Stimulated activated CD8-positive, alpha-beta memory T cell treated with anti-CD3 and anti-CD28 coated beads, Interleukin-7, amount 100 ng/mL, for 1 hour (primary cell): ENCODE measurements at places on chromosomes 2 and 18.

DNA sequence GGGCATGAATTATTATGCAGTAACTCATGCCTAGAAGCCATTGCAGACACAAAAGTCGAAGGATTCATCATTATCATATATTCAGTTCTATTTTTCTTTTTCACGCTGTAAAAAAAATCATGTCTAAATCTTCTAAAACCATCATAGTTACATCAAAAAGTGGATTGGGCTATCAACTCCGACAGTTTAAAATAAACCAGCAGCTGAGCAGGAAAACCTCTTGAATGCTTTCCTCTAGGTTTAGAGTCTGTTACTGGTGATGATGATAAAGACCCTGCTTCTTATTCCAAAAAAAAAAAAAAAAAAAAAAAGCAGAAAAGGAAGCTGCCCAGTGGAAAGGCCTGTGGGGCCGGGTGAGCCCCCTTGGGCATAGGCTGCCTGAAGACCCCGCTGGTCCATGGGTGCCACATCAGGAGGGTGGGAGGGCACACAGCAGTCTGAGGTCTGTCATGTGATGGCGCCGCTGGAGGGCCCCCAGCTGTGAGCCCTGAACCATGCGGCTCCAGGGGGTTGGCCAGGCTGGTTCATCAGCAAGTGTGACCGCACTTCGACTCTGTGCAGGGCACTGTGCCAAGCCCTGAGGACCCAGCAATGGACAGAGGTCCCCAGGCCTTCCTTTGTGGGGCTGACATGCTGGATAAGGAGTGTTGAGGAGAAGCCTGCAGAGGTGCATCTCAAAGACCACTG lies 199.6 kb downstream of the EIPR1 start:
- DNase-seq: no peak

GRCh38 chr2:28267282-28267681 lies 125.4 kb upstream of the FOSL2 start:
- no peak for DNase-seq

- no peak for DNase-seq
These were observed 782.3 kb downstream of the LRP1B start for GRCh38 chr2:141348481-141348880.

DNA sequence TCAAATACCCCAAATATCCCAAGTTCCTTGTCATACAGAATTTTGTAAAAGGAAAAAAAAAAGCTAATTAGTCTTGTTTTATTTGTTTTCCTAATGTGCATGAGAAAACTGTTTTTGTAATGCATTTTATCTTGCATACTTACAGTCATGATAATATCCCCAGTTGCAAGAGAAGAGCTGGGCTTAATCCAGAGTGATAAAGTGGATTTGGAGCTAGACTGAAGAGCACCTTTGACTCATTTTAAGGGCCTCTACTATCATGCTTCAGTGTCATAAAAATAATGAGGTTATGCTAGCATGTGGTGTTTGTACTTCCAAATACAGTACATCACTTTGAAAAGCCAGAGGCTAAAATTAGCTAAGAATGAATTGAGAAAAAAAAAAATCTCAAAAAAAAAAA lies 26.4 kb downstream of the ARHGAP15 start:
- no peak for DNase-seq

DNA sequence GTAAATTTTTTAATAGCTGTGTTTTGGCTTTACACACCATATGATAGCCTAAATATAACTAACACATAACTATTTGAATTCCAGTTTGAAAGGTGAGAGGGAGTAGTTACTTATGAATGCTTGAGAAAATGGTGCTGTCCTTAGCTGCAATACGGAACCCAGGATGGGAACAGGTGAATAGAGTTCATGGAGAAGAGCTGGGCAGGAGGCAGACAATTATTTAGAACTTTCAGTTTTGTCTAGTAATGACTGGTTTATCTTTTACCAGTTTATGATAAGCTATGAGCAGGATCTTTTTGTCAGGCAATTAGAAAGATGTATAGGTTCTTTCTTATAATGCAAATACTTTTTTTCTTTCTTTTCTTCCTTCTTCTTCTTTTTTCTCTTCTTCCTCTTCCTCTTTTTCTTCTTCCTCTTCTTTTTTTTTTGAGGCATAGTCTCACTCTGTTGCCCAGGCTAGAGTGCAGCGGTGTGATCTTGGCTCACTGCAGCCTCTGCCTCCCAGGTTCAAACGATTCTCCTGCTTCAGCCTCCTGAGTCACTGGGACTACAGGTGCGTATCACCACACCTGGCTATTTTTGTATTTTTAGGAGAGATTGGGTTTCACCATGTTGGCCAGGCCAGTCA lies 25.9 kb downstream of the UBR3 start:
- no peak for DNase-seq

DNA sequence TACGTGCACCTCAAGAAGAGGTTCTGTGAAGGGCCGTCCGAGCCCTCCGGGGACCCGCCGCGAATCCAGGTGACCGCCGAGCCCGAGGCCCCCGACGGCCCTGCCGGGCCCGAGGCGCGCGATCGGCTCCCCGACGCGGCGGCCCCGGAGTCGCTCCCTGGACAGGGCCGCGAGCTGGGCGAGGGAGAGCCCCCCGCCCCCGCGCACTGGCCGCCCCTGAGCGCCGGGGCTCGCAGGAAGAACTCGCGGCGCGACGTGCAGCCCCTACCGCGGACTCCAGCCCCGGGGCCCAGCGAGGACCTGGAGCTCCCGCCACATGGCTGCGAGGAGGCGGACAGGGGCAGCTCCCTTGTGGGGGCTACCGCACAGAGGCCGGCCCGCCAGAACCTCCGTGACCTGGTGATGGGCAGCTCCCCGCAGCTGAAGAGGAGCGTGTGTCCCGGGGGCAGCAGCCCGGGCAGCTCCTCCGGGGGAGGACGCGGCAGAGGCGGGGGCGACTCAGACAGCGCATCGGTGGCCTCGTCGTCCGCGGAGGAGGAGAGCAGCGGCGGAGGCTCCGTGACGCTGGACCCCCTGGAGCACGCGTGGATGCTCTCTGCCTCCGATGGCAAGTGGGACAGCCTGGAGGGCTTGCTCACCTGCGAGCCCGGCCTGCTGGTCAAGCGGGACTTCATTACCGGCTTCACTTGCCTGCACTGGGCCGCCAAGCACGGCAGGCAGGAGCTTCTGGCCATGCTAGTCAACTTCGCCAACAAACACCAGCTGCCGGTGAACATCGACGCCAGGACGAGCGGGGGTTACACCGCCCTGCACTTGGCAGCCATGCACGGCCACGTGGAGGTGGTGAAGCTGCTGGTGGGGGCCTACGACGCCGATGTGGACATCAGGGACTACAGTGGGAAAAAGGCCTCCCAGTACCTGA lies 812 bp downstream of the SOWAHC start:
- DNase-seq: no peak

- DNase-seq: no peak
These were observed 1277.8 kb upstream of the ZEB2 start for GRCh38 chr2:145797692-145798091.

GRCh38 chr2:214192711-214193110 lies 218.1 kb upstream of the VWC2L start:
- DNase-seq: no peak

GRCh38 chr2:20035955-20036666 lies 15.3 kb downstream of the LAPTM4A start:
- no peak for DNase-seq

- DNase-seq: no peak
These were observed 13.5 kb upstream of the PRLH start for GRCh38 chr2:237552908-237553307.

DNA sequence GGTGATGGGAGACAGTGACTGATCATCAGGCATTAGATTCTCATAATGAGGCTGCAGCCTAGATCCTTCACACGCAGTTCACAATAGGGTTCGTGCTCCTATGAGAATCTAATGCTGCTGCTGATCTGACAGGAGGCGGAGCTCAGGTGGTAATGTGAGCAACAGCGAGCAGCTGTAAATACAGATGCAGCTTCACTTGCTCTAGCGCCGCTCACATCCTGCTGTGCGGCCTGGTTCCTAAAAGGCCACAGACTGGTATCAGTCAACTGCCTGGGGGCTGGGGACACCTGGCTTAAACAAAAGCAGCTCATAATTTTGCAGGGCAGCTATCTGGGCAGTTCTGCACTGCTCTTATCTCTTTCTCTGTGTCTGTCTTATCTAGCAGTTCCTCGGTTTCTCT lies 20.4 kb upstream of the CD226 start:
- no peak for DNase-seq

DNA sequence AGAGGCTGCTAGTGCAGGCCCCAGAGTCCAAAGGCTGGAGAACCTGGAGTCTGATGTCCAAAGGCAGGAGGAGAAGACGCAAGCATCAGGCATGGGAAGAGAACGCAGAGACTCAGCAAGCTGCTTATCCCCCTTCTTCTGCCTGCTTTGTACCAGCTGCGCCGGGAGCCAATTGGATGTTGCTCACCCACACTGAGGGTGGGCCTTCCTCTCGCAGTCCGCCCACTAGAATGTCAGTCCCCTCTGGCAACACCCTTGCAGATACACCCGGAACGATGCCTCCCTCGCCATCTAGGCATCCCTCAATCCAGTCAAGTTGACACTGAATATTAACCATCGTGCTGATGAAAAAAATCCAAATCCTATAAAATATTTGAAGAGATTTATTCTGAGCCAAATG lies 141.6 kb downstream of the TWIST2 start:
- no peak for DNase-seq

DNA sequence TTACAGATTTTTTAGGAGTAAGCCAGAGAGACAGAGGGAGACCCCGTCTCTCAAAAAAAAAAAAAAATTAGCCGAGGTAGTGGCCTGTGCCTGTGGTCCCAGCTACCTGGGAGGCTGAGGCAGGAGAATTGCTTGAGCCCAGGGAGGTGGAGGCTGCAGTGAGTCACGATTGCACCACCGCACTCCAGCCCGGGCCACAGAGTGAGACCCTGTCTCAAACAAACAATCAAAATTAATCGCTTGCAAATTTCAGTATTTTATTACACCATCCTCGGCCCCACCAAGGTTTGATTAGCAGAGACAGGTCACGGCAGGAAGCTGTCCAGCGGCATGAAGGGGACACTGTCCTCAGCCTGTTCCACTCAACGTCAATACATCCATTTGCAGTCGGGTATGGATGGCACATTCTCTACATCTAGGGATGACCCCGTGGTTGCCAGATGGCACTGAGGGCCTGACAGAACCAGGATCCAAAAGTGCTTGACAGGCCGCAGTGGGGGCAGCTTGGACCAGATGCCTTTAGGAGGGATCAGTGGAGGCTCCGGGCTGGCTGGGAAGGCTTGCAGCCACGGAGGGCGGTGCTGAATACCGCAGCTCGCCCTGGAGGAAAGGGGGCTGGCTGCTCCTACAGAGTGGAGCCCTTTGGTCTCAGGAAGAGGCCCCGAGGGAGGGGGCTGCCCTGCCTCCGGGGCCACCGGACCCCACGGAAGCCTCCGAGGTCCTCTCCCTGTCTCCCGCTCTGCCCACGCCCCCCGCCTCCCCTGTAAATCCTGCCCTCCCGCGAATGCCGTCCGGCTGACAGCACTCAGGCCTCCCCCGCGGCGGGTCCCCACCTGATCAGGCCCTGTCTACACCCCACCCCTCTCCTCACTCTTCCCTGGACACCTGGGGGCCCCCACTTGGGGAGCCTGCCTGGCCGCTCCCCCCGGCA lies 13.1 kb downstream of the ASPRV1 start:
- no peak for DNase-seq

DNA sequence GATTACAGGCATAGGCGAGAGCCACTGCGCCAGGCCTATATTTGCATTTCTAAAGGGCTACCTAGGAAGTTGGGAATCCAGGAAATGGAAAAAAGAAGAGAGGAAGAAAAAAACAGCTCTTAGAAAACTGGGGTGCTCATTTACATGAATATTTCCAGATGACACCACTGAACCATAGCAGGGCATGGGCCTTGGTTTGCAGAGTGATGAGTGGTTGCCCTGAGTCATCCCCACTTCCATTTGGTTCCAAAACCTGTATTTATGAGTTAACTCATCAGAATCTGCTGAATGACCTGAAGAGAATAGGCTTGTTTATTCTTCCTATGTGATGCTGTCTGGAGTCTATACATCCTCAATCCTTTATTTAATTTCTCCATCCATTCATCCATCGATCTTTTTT lies 36.2 kb downstream of the EHD3 start:
- DNase-seq: no peak

GRCh38 chr2:25784404-25784803 lies 93.9 kb downstream of the ASXL2 start:
- DNase-seq: no peak

DNA sequence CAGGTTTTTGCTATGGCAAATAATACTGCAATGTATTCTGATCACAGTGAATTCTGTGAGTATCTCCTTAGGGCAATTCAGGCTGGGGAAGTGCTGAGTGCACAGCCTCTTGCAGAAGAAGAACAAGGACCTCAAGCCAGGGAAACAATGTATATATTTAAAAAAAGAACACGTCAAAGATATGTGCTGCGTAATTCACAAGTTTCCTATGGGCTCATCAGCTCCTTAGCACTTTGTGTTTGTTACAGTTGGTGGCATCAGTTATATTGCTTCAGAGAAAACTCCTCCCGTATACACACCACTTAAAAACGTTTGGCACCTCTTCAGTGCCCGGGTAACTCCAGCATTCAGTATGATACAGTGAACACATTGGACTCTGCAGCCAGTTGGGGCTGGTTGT lies 16.5 kb upstream of the MARCO start:
- no peak for DNase-seq

- DNase-seq: no peak
These were observed 67.3 kb downstream of the CAMKMT start for GRCh38 chr2:44429034-44429433.

DNA sequence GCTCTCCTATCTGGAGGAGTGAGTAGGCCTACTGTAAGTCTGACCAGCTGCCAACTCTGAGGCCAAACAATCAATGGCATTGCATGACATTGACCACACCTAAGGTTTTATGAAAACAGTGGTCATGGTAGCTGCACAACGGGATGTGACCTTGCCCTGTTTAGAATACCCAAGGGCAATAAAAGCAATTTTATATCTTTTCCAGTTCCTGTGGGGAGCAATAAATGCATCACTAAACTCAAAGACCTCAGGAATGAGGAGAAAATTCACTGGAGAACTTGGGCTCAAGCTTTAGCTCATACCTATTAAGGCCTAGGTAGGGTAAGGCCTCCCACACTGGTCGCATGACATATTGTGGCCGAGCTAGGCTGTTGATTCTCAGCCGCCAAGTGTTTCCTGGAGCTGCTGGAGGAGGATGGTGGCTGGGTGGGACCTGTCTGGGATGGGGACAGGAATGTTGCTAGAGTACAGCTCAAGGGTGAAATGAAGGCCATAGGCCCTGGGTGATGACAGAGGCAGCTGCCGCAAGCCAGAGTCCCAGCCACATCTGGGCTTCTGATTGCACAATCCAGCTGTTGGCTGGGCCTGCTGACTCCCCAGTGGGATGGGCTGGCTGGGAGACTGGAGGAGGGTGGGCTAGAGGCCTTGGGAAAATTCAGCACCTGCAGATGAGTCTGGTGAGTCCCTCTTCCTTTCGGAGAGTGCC lies 313.7 kb downstream of the CYP26B1 start:
- DNase-seq: no peak

GRCh38 chr2:233760043-233760442 lies at the start of gene UGT1A1:
Gene UGT1A1, plus strand, starts transcription at chr2:233760270. Its CDS starts 18 bp downstream, at chr2:233760288.
- no peak for DNase-seq

DNA sequence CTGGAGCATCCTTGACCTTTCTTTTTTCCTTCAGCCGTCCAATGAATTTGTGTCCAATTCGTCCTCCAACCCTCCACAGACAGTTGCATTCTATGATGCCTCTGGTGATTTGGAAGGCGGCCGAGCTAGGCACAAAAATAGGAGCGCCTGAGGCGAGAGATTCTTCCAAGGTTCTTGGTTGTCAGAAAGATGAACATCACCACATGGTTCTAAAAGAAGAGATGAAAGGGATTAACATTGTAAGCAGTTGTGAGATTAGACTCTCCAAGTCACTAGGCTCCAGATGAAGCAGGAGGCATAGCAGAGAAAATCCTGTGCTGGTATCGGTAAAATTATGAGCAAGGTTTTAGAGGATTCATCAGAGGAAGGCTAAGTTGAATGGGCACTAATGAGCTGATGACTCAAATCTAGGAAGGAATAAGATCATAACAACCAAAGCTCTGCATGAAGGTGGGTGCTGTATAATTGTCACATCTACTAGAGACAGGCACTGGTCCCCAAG lies 75.4 kb upstream of the MAP4K3 start:
- DNase-seq: no peak
